ENCODE measurements at places on chromosomes 4 and X.

- no peak for DNase-seq
These were observed 79.1 kb downstream of the ELOVL6 start for GRCh38 chr4:110119337-110119736.

GRCh38 chr4:166239354-166239753 is 366.3 kb downstream of the TLL1 start:
- no peak for DNase-seq

DNA sequence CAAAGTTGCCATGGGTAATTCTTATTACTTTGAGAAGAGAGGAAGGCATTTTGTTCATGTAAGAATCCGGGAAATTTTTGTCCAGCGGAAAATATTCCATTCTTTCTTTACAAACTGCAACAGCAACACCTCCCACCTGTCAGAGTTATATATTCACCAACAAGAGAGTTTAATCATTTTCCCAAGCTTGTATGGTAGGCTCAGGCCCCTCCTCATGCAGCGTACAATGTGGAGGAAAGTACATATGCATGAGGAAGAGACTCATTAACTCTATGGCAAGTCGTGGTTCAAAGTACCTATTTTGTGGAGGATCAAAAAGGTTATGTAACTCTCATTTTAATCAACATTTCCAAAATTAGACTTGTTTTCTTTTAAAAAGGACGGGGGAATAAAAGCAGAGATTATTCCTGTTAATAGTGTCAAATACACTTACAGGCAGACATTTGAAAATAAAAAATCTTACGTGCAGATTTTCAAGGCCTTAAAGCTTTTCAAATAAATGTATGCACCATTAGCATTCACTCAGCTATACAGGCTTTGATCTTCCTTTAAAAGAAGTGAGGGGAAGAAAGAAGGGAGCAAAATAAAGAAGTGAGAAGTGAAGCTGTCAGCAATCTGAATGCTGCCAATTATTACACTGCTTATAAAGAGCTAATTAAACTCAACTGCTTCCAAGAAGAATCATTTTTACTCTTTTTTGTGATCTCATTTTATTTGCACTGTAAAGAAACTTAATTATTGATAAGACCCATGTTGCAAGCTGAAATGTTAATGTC is 204.8 kb downstream of the FAT4 start:
- DNase-seq, result no peak

DNA sequence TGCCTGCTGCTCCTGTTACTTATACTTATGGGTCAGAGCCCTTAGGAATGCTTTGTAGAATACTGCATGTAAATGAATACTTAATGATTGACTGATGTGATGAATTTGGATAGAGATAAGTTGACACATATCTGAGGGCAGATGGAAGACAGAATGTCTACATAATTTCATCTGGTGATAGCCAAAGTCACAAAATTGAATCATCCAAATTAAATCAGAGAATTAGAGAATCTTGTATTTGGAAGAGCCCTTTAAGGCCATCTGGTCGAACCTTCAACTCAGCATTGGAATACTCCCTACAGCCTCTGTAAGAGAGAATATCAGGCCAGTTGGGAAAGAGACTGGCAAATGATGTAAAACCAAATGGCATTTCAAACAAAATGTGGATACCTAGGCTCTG is 944.8 kb downstream of the RPA4 start:
- no peak for DNase-seq

Data from right cardiac atrium (tissue), 5 donors.